ENCODE measurements at places on chromosomes 7 and 10. TPM values are rescaled to one million over a fixed set of nuclear protein-coding genes. Genes with fewer than 3 reads are reported as not detected.

Gene OR2A5
- not detected for polyA plus RNA-seq

Gene HTR5A
- polyA plus RNA-seq, result not detected

Gene NUTM2D
- polyA plus RNA-seq, result 0.19 TPM

Gene ARL5B
- polyA plus RNA-seq, result 1.6 TPM

Gene NUTM2E
- polyA plus RNA-seq, result not detected

Gene ACBD7
- not detected for polyA plus RNA-seq

Gene SYPL1
- polyA plus RNA-seq, result 200 TPM

Gene PARD3
- polyA plus RNA-seq, result not detected

Gene DPYSL4
- polyA plus RNA-seq, result not detected

Gene PSD
- 2.8 TPM for polyA plus RNA-seq

Gene C10orf143
- polyA plus RNA-seq, result 21.1 TPM

Gene FAM241B
- polyA plus RNA-seq, result 1.2 TPM

Gene TMEM140
- polyA plus RNA-seq, result 34.7 TPM

Gene PLXDC2
- polyA plus RNA-seq, result 0.18 TPM

Gene TUBAL3
- not detected for polyA plus RNA-seq

Gene PDLIM1
- polyA plus RNA-seq, result 357 TPM

Gene TUBB8
- polyA plus RNA-seq, result 0.59 TPM

Gene LSM5
- 91.7 TPM for polyA plus RNA-seq

Gene PTPRZ1
- not detected for polyA plus RNA-seq

Gene FAM25G
- polyA plus RNA-seq, result not detected

Gene HOXA13
- not detected for polyA plus RNA-seq

Gene ANXA7
- polyA plus RNA-seq, result 158 TPM

Gene OPALIN
- not detected for polyA plus RNA-seq

Gene TMEM178B
- not detected for polyA plus RNA-seq

Gene AQP1
- polyA plus RNA-seq, result not detected

Data from IgD-negative memory B cell (primary cell).